ENCODE measurements at places on chromosomes 5 and 9. TPM values are rescaled to one million over a fixed set of nuclear protein-coding genes. Genes with fewer than 3 reads are reported as not detected.

- DNase-seq: no peak
Observed at GRCh38 chr9:108708448-108708847, 147.3 kb downstream of the ACTL7B start.

DNA sequence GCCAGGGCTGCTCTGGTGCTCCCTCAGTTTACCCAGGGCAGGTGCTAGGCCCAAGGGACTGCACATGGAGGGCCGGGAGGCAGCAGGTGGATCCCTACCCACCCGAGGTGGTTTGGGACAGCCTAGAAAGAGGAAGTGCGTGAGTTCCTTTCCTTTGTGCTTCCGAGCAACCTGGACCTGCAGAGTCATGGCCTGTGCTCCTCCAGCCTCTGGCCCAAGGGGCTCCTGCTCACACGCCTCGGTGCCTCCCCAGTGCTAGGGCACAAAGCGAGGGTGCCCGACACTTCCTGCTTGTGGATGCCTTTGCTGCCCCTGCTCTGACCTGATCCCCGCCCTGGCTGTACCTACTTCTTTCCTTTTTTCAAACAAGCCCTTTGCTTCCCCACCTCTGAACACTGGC is 79.3 kb downstream of the RXRA start:
- no peak for DNase-seq

DNA sequence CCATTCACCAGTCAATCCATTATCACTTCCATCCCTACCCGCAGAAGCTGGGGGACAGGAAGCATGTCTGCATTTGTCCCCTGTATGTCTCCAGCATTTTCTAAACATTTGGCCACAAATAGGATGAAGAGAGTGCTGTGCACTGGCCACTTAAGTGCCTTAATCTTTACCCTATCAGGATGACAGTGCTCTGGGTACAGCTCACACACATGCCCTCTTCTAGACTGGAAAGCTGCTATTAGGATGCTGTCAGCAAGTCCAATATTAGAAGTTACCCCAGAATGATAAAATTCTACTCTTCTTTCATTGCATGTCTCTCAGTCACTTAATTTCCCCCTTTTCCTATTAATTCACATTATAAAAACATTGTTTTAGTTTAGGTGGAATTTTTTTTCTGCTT is 168.4 kb downstream of the RASEF start:
- DNase-seq: no peak

DNA sequence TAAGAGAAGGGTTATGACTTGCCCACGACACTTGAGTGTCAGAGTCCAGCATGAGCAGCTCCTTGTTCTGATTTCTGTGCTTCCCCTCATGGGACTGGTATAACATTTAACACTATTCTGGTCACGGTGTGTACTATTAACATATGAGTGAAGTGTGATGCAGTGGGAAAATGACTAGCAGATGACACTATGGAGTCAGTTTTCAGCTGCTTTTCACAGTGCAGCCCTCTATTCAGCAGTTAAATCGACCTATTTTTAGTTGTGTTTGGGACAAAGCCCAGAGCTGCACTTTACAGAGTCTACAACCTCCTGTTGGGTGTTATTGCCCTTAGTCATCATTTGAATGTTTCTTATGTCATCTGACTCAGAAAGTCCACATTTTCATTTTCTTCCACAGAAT is 59.1 kb downstream of the CHSY3 start:
- DNase-seq: no peak

- no peak for DNase-seq
Observed at GRCh38 chr5:7894439-7894838, 25.5 kb downstream of the MTRR start.

DNA sequence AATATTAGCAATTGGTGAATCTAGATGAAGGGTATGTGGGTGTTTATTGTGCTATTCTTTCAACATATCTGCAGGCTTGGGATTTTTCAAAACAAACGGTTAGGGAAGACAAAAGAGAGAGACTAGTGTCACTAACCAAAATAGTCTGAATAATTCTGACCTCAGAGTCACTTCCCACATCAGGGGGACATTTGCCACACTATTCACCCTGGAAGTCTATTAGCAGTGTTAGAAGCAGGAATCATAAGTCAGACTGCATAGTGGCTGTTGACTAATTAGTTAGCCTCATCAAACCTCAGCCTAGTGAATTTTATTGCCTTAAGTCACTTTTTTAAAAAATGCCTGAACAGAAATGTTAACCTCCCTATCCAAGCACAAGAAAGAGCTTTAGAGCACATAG is 169.2 kb upstream of the RGMB start:
- DNase-seq: no peak

SLIT3 gene
- total RNA-seq: 30.8 TPM

PROB1 gene
- 0.08 TPM for total RNA-seq

FBXW2 gene
- total RNA-seq: 40.4 TPM

Measured in suprapubic skin (tissue), 4 donors.